Cortex of kidney (tissue), 1 donor: ENCODE measurements at places on chromosomes 5 and 9.

DNA sequence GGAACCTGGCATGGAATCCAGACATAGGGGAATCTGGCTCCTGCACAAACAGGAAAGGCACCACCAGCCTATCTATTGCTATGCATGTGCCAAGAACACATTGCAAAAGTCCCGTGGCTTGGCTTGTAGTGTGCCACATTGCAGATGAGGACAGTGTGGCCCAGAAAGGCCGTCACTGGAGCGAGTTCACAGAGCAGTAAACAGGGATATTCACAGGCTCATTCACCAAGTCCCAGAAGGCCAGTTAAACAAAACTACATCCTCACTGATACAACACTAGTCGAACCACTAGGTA is 39.6 kb upstream of the TRIM32 start:
- DNase-seq, result no peak

GRCh38 chr9:22084336-22085035 is 75.4 kb upstream of the CDKN2B start:
- DNase-seq, result no peak

DNA sequence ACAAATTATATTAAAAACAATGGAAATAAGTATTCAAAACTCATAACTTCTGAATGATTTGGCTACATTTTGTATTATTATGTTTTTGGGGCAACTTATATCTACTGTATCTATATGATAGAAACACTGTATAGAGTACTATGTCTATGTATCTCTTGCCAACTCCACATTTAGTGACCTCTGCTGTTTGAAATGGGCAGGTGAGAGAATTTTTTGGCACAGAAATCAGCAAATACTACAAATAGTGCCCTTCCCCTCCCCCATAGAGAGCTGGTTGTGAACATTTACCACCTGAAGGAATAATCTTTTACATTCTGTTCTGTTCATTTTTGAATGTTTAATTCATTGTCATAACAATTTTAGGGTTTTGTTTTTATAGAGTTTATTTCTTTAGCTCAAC is 545.3 kb downstream of the PDE4D start:
- no peak for DNase-seq

DNA sequence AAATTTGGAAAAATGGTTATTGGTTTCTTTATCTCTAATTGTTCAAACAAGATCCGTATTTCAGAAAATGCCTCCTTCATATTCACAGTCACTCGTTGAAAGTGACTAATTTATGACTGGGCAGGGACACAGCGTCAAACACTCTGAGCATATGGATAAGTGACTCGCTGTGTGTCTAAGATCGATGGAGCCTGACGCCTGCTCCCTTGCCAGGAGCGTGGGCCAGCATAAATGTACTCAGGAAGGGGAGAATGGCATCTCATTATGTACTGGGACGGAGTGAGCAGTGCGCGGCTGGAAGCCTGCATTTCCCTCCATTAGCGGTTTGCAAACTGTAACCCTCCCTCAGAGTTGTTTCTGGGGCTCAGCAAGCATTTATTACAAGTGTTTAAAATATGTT is 79.8 kb upstream of the CAST start:
- DNase-seq, result no peak

- DNase-seq, result no peak
Measured at GRCh38 chr9:36550135-36550534, 22.6 kb upstream of the MELK start.

- DNase-seq, result no peak
Measured at GRCh38 chr5:6786786-6787495, 73.7 kb downstream of the TENT4A start.

DNA sequence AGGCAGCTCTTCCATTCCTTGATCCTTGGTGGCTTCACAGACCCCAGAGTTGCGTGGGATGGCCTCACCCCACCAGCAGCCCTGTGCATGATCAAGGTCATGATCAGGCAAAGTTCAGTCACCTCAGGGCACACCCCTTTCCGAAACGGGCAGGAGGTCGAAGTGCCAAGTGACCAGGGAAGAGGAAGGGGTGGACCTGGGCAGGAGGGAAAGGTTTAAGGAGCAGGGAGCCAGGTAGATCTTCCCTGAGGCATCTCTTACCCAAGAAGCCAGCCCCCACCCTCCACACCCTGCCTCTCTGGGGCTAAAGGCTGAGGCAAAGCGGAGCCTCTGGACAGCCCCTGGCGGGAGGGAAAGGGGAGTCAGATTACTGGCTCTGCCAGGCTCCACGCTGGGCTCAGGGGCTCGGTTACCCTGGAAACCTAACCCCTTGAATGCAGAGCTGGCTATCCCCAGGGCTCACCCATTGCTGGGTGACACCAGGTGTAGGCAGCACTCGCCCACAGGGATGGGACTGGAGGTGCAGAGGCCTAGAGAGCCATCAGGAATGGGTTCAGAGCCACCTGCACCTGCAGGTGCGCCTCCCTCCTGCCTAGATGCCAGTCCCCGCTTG is 3.6 kb downstream of the MGAT4B start:
- DNase-seq, result no peak

GRCh38 chr5:126143622-126144021 is 279.6 kb upstream of the GRAMD2B start:
- DNase-seq, result no peak

DNA sequence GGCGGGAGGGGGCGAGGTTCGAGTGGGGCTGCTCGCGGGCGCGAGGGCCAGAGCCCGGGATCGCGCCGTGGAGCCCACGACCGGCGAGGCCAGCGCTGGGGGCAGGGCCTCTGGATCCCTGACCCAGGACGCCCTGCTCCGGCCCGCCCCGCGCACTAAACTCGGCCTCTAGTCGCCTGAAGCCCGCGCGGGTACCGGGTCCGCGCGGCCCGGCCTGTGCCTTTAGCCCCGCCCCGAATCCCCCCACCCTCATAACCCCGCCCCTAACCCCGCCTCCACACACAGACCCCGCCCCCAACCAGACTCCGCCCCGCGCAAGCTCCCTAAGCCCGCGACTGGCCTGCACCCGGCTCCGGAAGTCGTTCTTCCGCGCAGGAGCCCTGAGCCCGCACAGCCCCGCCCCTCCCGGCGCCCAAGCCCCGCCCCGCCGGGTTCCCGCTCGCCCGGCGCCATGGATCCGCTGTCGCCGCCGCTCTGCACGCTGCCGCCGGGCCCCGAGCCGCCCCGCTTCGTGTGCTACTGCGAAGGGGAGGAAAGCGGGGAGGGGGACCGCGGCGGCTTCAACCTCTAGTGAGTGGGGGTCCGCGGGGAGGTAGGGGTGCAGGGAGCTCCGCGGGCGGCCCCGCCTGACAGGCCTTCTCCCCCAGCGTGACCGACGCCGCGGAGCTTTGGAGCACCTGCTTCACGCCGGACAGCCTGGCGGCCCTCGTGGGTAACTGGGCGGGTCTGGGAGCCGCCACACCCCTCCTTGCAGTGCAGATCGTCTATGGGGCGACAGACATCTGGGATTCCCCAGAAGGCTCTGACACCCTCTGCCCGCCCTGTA is at the start of gene PAXX:
Gene PAXX, plus strand, starts transcription at position 430 of the 826 bp plus-strand sequence. Its CDS starts 22 bp downstream, at position 452.
- no peak for DNase-seq

- no peak for DNase-seq
Measured at GRCh38 chr9:109074236-109074889, 45.4 kb downstream of the TMEM245 start.

- no peak for DNase-seq
Measured at GRCh38 chr9:12539580-12539975, 153.6 kb upstream of the TYRP1 start.
